ENCODE measurements at places on chromosomes 12 and 14.

DNA sequence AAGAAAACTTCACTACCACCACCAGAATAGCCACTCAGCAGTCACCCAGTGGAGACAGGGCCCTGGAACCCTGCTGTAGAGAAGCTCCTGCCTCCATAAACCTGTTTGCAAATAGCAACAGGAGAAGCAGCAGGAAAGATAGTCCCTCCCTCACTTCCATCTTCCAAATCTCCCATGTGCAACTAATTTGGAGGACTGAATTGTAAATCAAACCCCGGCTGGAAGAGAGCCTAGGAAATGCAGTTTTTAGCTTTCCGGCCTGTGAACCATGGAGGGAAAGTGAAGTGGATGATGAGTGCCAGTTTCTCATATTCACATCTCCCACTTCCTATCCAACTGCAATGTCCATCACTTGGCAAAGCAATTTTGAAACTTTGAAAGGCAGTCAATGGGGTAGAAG lies 167.2 kb upstream of the FRMD6 start:
- no peak for DNase-seq

GRCh38 chr12:90905691-90906370 lies 49.1 kb downstream of the CCER1 start:
- DNase-seq = no peak

DNA sequence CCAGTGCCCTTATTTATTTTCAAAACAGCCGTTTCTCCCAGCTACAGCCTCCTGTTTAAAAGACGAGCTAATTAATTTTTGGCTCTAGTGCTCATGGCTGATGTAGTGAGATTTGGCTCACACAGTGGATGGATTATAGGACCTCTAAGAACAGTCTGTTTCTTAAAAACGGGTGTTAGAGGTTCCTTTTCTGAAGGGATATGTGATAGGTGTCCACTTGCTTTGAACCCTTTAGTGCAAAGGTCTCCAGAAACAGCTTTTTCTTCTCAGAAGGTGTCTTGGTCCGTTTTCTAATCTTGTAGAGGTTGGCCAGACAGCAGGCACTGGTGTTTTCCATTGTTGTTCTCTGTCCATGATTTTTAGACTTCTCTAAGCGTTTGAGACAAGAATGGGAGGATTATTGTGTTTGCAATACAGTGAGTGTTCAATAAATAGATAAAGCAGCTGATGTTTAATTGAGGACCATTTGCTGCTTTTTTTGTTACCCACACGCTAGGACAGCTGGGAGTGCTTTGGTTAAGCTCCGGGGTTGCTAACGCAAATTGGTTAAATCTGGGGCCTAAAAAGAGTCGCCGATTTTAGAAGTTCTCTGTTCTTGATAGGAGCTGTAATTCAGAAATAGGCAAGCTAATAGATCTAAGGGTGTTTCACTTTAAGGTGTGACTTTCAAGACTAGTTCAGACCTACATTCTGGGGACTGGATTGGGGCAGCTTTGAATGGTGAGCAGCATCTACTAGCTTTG lies 1.0 kb downstream of the BORCS5 start:
- no peak for DNase-seq

DNA sequence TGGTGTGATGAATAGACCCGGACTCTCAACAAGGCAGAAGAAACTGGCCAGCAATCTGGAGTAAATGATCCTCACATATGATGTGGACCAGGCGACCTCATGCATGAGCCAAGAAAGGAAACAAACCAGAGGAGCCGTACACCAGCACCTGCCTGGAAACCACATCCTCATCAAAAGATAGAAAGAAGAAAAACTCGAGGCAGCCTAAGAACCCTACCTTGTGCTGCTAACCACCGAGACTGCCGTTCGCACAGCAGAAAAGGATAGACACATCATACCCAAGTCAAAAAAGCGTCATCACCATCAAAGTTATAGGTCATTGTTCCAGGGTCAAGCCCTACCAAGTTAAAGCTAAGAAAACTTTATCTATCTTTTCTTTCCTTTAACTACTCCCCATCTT lies 66.7 kb downstream of the RESF1 start:
- peak; percentile 16 for DNase-seq

DNA sequence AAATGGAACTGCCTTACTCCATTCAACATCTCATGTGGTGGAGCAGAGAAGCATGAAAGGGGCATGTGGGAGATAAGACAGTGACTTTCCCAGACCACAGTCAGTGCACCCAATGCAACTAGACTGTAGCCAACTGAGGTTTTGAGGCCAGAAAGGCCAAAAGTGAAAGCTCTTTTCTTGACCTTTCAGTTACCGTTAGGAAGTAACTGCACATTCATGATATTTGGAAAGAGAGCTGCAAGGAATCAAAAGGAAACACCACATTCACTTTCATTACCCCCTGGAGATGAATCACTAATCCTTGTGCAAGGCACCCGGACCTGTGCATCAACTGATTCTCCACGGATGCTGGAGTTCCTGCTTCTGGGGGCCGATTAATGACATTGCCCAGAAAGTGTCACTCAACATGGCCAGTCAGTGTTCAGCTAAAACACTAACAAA lies 72.9 kb upstream of the ELK3 start:
- DNase-seq = no peak

GRCh38 chr14:100150932-100151587 lies 8.4 kb downstream of the DEGS2 start:
- DNase-seq = no peak

DNA sequence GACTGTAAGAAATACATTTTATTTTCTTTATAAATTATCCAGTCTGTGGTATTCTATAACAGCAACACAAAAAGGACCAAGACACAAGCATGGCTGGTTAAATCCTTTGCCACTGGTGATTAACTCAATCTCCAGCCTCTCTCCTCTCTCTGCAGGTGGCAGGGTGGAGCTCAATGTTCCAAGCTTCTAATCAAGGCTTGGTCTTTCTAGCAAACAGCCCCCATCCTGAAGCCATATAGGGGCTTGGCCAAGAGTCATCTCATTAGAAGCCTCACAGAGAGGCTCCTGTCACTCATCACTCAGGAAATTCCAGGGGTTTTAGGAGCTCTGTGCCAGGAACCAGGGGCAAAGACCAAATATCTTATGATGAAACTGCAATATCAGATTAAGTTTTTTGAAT lies 12.0 kb downstream of the C12orf75 start:
- DNase-seq = no peak

- DNase-seq = no peak
Measured at GRCh38 chr12:86256163-86256562, at the start of gene MGAT4C. Gene MGAT4C, minus strand, starts transcription at chr12:86256391.

DNA sequence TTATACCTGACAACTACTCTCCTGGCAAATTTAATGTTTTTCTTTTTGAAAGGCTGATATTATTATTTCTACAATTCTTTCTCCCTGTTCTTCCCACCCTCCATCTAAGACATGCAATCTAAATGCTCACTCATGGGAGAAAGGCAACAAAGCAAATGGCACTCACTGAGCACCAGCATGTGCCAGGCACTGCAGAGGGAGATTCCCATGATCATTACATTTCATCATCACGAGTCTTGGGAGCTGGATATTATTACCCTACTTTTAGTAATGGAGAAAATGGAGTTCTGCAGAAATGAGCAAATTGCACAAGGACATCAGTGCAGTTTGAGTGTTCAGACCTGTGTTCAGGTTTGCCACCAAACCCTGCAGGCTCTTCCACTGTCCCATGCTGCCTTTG lies 27.9 kb downstream of the PPM1H start:
- no peak for DNase-seq

- no peak for DNase-seq
Measured at GRCh38 chr12:78739653-78740052, 124.9 kb upstream of the SYT1 start.

DNA sequence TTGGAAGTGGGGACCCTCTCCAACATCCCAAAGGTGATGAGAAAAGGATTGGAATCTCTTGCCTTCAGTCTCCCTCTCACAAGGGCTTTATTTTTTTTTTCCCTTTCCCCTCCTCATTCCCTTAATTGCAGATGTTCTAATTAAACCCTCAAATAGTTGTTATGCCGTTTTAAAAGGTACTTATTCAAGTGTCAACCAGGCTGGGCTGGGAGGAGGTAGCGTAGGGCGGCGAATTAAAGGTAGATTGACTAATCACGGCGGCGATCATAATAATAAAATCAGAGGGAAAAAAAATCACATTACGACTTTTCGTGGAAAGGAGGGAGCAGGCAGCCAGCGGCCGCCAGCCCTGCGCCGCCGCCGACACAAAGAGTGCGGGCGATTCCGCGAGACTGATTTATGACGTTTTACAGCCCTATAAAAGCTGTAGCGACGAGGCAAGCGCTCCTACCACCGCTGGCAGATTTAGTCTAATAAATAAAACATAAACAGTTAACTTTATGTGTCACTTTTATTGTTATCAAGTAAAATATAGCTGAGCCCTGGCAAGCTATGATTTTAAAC lies 1.7 kb upstream of the HOXC4 start:
- no peak for DNase-seq

- DNase-seq = no peak
Measured at GRCh38 chr14:89641495-89642175, 224.6 kb upstream of the FOXN3 start.

- DNase-seq = no peak
Measured at GRCh38 chr12:43245947-43246346, 306.1 kb downstream of the ADAMTS20 start.

Data from activated gamma-delta T cell treated with anti-CD3 and anti-CD28 coated beads, Interleukin-2, amount 50 U/mL, for 16 hours (primary cell).